ENCODE measurements at places on chromosomes 7 and 10.

GRCh38 chr7:125927556-125927955 lies 997.9 kb upstream of the POT1 start:
- no peak for DNase-seq

DNA sequence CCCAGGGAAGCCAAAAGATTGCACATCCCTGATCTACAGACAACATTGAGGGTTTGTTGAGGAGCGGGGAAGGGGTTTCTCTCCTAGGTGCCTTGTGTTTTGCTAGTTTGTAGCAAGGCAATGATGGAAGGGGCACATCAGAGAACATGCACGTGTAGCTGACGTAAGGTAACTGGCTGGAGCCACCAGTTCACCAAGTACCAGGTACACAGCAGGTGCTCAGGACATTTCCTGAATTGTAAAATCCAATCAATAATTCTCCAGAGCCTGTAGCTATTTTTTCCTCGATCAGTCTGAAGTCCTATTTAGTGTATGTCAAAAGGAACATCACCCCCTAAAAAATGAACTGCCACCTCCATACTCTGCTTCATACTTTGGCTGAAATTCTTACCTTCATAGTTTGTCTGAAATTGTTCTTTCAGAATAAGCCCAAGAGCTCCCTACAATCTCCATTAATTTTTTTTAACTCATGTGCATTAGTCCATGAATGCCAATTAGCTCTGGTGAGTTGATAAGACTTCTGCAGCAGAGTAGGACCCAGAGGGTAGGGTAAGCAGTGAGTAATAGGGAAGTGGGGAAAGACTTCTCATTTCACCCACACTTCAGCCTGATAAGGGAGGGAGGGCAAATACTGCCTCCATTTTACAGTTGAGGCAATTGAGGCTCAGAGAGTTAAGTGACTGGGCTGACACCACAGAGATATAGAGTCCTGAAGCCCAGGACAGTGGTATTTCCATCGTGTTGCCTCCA lies 36.0 kb upstream of the SLC26A3 start:
- DNase-seq: no peak

- DNase-seq: no peak
These were observed 92.2 kb downstream of the EGFR start for GRCh38 chr7:55110993-55111361.

- DNase-seq: no peak
These were observed 95.2 kb downstream of the PHTF2 start for GRCh38 chr7:77893813-77894212.

DNA sequence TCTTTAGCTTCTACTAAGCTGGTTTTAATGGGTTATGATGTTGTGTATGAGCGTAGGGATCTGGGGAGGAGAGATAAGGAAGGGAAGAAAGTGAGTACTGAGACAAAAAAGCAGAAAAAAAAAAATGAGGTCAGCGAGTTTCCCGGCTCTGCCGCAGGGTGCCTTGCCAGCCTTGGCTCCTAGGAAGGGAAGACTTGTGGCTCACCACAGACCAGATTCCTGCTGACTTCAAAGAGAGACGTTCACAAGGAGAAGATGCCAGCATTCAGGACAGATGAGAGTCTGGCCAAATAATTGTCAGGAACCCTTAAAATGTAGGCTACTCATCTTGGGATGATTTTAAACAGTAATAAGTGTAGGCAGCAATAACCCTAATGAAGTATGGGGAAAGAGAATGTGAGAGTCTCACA lies 11.4 kb upstream of the FAS start:
- no peak for DNase-seq

- no peak for DNase-seq
These were observed 223.6 kb upstream of the CELF2 start for GRCh38 chr10:10794046-10794445.

GRCh38 chr7:143435266-143435665 lies 8.0 kb upstream of the TAS2R60 start:
- DNase-seq: no peak

DNA sequence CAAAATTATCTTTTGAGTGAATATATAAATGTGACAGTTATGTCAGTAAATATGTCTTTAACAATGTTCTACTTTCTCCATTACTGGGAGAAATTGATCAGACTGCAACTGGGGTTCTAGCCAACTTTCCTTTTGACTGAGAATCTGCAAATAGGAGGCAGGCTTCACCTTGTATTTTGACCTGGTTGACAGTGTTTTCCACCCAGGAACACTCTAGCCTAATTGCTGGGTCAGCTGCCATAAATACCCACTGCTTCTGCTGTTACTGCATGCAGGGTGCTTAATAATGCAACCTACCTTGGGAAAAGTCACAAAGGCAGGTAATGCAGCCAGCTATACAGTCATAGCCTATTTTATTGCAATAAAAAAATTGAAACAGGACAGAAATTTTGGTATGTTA lies 319.0 kb downstream of the DGKB start:
- no peak for DNase-seq

- no peak for DNase-seq
These were observed 1.2 kb downstream of the MICALL2 start for GRCh38 chr7:1457949-1458682.

GRCh38 chr10:43076311-43076875 lies 476 bp upstream of the RET start:
- DNase-seq: no peak

GRCh38 chr10:287814-288213 lies 152.6 kb downstream of the ZMYND11 start:
- no peak for DNase-seq

DNA sequence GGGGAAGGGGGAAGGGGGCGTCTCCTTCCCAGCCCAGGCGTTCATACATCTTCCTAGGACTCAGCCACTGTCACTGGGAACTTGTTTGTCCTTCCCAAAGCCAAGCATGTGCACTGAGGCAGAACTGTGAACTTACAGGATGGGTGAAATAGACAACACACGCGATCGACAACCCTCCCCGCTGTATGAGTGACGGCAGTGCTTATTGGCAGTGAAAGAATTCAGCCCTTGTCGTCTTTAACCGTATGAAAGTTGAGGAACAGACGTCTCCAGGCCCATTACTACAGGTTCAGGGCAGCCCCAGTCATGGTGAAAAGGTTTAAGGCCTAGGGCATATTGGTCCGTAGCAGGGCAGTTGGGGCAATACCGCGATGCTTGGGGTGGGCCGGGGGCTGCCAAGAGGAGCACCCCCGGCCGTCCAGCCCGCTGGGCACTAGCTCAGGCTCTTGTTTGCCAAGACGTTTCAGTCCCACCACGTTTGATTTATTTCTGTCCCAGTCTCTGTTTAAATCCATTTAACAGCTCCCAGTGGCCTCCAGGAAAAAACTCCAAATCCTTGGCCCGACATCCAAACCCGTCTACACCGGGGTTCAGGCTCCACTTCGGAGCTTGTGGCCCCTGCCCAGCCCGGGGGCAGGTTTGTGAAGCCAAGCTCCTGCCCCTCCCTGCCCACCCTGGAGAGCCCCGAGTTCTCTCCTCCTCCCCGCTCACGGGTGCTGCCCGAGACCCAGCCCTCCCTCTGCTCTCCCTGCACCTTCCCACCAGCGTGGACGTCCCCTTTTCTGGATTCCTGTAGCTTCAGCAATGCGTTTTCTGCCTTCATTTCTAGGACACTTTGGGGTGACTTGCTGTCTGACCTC lies 159.8 kb downstream of the DNAJB6 start:
- DNase-seq: no peak

DNA sequence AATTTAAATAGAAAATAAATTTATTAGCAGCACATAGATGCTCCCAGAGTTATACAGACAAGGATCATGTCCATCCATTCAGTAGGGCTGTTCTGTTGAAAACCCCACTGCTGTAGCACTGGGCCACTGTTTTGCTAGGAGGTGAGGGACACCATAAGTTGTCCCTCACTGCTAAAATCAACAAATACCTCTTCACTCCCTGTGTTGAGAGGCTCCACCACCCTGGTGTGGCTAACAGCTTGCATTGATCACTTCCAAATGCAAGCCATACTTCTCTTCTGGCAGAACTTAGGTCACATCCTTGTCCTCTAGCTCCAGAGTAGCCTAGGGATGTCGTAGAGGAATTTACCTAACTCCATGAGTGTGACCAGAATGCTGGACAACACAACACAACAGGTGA lies 55.4 kb downstream of the MDFIC start:
- no peak for DNase-seq

DNA sequence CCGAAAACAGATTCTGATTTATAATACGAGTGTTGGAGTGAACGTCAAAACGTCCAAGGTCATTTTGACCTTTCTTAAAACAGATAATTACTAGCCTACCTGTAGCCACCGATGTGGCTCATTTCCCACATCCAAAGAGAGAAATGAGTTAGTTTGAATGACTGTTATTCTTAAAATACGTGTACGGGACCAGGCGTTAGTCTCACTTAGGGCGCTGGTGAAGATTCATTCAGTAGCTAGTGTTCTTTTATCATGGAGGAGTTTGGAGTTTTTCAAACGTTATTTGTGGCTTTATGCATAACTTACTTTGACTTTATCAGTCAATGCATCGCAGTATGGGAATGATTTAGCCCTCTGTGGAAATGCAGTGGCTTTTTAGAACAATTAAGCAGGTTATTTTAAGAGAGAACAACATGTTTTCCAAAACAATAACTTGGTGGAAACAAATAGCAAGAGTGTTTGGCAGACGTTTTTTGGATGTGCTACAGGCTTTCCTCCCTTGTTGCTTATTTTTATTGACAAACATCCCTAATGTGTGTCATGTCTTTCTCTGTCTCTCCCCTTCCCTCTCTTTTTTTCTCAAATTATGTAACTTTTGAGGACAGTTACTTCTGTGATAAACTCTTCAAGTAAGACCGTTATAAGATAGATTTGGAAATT lies 1.6 kb downstream of the BICC1 start:
- no peak for DNase-seq

GRCh38 chr7:55052741-55053427 lies 34.1 kb downstream of the EGFR start:
- DNase-seq: no peak

- no peak for DNase-seq
These were observed 54.3 kb downstream of the LRRC18 start for GRCh38 chr10:48885376-48885775.

GRCh38 chr10:6543431-6544005 lies 36.6 kb downstream of the PRKCQ start:
- no peak for DNase-seq

DNA sequence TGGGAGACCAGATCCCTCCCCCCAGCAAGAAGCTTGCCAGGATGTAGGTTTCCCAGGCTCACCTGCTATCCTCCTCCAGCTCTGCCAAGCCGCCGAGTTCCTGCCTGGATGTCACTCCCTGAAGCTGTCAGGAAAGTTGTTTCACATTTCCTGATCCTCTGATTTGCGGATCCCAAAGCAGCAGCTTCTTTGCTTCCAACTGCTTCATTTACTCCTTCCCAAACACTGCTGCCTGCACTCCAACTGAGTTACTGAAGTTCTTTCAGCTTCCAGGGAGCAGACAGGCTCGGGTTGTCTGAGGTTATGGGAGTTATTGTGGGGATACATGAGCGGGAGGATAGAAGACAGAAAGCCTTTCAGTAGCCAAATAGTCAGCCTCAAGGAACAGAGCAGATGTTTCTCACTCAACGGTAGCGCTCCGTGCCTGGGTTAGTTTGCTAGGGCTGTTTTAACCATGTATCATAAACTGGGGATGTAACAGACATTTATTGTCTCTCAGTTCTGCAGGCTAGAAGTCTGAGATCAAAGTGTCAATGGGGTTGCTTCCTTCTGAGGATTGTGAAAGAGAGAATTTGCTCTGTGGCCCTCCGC lies 516.0 kb downstream of the REEP3 start:
- no peak for DNase-seq

- no peak for DNase-seq
These were observed 45.1 kb upstream of the OPTN start for GRCh38 chr10:13054844-13055243.

GRCh38 chr10:130453721-130454542 lies 317.7 kb downstream of the GLRX3 start:
- no peak for DNase-seq

GRCh38 chr7:74051193-74051592 lies 23.2 kb downstream of the ELN start:
- no peak for DNase-seq

- no peak for DNase-seq
These were observed 11.2 kb downstream of the CASP2 start for GRCh38 chr7:143299346-143299745.

- no peak for DNase-seq
These were observed 120.3 kb upstream of the ADAM12 start for GRCh38 chr10:126508535-126509040.

DNA sequence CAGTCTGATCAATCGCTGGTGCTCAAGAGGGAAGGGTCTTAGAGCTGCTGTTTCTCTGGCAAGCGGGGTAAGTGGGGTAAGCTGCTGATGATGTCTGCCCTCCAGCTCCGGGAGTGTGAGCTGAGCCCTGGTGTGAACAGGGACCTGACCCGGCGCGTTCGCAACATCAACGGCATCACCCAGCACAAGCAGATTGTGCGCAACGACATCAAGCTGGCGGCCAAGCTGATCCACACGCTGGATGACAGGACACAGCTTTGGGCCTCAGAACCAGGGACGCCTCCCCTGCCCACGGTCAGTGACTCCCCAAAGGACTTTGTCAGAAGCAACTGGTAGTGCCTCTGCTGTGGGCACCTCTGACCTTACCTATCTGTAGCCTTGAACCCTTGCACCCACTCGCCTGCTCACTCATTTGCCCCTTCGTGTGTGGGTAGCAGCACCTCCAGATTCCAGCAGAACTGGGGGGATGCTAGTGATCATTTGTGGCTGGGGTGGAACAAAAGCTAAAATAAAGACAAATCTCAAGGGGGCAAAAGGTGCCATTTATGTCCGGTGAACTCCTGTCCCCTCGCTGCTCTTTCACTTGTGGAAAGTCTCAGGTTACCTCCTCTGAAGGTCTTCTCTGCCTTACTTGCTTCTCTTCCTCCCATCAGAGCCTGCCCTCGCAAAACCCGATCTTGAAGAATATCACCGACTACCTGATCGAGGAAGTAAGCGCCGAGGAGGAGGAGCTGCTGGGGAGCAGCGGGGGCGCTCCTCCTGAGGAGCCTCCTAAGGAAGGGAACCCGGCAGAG lies 3.2 kb downstream of the UFSP1 start:
- no peak for DNase-seq

Measured in NCI-H1694 treated with DMSO at 0.1 percent for 48 hours (cell line).